ENCODE measurements at places on chromosomes 2 and 18.

DNA sequence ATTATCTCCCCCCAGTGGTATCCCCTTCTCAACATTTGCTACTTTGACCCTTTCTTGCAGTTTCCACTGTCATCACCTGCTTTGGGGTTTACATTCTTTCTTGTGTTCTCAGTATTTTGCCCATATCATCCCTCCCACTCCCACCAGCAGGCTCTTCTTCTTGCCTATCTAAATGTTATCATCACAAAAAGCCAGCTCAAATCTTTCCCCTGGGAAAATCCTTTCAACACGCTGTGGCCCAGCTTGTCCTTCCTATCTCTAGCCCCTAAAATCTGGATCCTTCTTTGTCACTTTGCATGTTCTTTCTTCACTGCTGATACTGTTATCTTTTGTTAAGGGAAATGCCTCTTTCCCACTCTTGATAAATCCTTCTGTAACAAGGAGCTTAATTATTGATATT, 138.2 kb downstream of the RAD51AP2 start:
- no peak overlapping the region for H3K27ac ChIP-seq
- H3K27me3 ChIP-seq: no peaks in the 10 kb centered on the region
- DNase-seq: no peak
- H3K4me1 ChIP-seq: no peaks in the 10 kb centered on the region

DNA sequence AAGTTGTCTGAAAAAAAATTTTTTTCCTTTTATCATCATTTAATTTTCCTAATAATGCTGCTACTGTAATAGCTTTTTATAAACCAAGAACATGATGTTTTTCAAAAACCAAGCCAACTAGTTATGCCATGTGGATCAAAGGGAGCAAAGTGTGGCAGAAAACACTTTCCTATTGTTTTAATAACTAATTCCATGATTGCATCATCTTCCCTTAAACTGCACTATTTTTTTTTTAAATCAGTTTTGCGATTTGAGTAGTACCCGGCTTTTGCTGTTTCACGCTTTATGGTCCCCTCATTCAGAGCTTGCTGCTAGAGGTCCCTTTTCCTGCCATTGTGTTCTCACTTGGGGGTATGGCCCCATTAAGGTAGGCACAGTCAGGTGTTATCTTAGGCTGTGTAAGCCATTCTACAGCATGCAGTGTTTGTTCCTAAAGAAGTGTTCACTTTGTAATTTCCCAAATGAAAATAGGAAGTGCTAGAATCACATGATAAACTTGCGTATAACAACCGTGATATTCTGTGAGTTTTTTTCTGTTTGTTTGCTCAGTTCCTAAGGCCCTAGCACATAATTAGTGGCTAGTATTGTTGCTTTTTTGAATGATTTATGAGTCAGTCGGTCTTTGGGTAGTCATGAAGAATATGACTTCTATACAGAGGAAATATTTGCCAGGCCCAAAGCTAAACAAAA, 225.8 kb downstream of the PTGR3 start:
- H3K27ac ChIP-seq: no peak overlapping the region
- H3K27me3 ChIP-seq: no peaks in the 10 kb centered on the region
- no peaks in the 10 kb centered on the region for H3K4me1 ChIP-seq
- no peaks in the 10 kb centered on the region for H3K36me3 ChIP-seq
- DNase-seq: no peak

DNA sequence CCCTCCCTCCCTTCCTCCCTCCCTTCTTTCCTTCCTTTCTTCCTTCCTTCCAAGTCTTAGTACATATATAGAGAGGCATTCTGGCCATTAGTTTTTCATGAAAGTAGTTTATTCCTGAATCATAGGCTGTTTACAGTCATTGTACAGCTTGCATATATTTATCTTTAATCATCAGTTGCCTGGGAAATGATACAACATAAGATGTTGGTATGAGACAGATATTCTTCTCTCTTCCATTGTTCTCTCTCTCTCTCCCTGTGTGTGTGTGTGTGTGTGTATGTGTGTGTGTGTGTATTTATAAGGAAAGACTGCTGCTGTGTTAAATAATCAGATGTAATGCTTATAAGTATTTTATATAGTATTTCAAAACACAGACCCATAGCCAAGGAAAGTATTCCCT, 289.8 kb upstream of the UBE2E3 start:
- 0 out of 2 replicates have a peak overlapping the region, but pooled peaks have one; percentile 34 for H3K4me3 ChIP-seq
- no peaks in the 10 kb centered on the region for H3K27me3 ChIP-seq
- DNase-seq: no peak
- no peaks in the 10 kb centered on the region for H3K36me3 ChIP-seq
- peaks cover 6% of the 10 kb centered on the region for H3K4me1 ChIP-seq

DNA sequence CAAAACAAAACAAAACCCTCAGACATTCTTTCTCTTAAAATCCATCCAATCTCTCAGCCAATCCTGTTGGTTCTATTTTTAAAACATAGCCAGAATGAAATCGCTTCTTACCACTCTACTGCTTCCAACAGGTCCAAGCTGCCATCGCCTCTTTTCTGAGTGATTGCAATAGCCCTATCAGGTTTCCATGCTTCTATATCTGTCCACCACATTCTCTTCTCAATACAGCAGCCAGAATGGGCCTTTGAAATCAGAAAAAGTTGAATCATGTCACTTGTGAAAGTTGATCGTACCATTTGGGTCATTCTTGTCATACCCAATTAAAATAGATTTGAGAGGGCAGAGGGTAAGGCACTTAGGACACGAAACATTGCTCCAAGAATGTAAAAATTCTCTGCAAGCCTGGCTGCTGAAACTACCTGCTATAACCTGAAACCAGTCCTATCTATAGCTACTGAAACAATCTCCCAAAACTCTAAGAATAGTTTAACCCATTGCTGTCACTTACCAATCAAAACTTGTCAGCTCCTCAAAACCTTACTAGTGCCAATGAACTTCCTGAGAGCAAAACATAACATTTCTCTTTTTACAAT, 3.3 kb upstream of the MTLN start:
- no peaks in the 10 kb centered on the region for H3K27me3 ChIP-seq
- DNase-seq: no peak
- H3K27ac ChIP-seq: no peak overlapping the region
- H3K4me1 ChIP-seq: peaks cover 7% of the 10 kb centered on the region

DNA sequence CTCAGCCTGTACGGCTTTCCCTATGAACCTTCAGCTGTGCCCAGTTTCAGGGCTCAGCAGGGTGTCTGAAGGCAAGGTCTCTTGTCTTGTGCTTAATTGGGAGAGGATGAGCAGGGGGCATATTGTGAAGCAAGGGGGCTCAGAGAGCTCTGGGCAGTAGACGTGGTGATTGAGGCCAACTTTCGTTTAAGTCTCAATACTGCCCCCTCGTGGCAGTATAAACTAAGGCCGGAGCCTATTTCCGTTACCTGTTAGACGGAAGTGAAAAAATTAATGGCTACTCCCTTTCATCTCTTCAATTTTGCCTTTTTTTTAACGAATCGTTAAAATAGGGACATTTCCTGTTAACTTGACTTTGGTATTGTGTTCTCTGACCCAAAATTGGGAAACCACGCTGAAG, 193.4 kb downstream of the TDRD15 start:
- H3K4me1 ChIP-seq: no peaks in the 10 kb centered on the region
- H3K27ac ChIP-seq: no peak overlapping the region
- H3K36me3 ChIP-seq: no peaks in the 10 kb centered on the region
- H3K27me3 ChIP-seq: no peaks in the 10 kb centered on the region
- H3K4me3 ChIP-seq: no peak overlapping the region

GRCh38 chr2:42856891-42857632, 64.7 kb upstream of the HAAO start:
- H3K27ac ChIP-seq: no peak overlapping the region
- no peaks in the 10 kb centered on the region for H3K27me3 ChIP-seq
- DNase-seq: no peak
